ENCODE measurements at places on chromosomes 4 and X.

- no peak for DNase-seq
These were observed 1.3 kb downstream of the SPATA18 start for GRCh38 chr4:52052475-52052780.

DNA sequence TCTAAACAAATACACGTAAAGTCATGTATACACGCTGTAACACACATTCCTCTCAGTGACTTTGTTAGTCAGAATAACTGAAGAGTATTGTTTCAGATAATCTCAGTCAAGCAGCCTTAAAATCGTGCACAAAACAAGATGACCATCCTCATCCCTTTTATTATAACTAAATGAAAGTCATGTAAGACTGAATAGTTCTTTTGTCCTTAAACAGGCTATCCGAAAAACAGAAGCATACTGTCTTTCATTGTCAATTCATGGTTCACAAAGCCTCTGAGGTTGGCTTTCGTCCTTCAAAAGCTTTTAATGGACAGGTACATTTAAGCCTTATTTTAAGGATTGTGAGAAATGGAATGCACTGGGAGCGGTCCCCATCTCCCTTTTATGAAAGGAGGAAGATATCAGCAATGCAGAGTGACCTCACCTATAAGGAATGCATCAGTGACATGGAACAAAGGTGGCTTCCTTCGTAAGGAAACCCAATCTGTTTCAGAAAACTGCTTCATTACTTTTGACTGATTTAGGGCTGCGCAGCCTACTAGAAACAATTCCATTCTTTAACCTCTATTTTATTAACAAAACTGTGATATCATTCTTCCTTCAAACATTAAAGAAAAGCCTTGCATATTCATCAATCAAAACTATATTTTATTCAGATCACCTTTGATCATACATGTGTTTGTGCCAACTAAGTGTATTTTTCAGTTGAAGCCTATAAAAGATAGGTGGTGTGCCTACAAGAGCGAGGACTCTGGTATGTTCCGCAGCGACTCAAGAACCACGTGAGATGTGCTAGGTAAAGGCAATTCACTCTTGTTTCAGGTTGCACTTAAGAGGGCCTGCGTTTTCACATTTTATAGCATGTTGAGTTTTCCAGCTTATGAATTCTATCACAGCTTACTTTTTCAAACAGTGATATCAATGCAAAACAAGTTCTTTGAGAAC lies 19.2 kb downstream of the SH3RF1 start:
- peak; percentile 33 for DNase-seq

GRCh38 chrX:22163326-22163725 lies 109.4 kb upstream of the CBLL2 start:
- DNase-seq = no peak

- peak; percentile 4 for DNase-seq
These were observed 134.1 kb downstream of the OR13H1 start for GRCh38 chrX:131677655-131678628.

- DNase-seq = no peak
These were observed 154.5 kb upstream of the ANK2 start for GRCh38 chr4:112894951-112895350.

DNA sequence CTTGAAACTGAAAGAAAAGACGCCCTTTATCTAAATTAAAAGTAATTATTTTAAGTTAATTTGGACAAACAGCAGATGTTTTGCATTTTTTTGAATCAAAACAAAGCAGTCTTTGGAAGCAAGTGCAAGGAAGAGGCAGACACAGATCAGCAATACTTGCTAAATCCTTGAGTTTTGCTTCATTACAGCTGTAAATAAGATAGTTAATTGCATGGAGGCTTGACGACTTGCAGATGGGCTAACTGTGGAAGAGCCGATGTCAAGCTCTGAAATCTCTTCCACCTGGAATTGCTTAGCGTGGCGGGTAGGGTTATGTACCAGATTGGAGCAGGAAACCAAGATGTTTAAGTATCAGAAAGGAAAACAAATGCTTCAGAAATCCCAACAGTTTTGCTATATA lies 148.8 kb downstream of the POLA1 start:
- DNase-seq = no peak

- no peak for DNase-seq
These were observed 148.0 kb upstream of the SLC7A11 start for GRCh38 chr4:138389976-138390685.

DNA sequence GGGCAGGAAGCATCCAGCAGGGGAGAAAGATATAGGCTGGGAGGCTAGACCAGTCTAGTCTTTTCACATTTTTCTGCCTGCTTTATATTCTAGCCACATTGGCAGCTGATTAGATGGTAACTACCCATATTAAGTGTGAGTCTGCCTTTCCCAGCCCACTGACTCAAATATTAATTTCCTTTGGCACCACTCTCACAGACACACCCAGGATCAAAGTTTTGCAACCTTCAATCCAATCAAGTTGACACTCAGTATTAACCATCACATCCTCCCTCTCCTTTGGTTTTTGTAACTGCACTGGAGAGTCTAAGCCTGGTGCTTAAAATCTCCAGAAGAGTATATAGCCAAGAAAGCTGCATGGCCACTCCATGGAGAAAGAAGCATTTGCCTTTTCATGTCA lies 560.4 kb downstream of the GRXCR1 start:
- no peak for DNase-seq

DNA sequence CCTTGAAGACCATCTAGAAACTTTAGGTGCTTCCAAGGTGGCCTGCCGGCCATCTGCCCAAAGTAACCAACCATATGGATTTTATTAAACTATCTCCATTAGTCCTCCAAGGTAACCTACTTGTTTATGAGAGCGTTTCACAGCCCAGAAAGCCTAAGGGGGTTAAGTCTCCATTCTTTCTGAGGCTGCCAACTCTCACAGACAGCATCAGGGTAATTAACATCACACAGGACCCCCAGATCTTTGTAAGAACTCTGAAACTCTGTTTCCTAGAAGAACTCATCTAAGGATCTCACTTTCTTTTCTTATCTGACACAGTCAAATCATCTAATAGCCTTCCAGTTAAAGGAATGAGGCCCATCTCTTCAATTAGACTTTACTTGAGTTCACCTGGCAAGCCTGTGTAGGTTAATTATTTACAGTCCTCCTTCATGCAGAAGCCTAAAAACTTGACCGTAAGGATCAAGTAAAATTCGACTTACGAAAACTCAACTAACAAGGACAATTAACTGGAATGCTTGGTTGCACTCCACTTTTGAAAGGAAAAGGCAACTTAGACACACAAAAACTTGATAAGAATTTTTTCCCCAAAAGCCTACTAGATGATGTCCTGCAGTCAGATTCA lies 252.5 kb downstream of the GRIA3 start:
- DNase-seq = no peak

DNA sequence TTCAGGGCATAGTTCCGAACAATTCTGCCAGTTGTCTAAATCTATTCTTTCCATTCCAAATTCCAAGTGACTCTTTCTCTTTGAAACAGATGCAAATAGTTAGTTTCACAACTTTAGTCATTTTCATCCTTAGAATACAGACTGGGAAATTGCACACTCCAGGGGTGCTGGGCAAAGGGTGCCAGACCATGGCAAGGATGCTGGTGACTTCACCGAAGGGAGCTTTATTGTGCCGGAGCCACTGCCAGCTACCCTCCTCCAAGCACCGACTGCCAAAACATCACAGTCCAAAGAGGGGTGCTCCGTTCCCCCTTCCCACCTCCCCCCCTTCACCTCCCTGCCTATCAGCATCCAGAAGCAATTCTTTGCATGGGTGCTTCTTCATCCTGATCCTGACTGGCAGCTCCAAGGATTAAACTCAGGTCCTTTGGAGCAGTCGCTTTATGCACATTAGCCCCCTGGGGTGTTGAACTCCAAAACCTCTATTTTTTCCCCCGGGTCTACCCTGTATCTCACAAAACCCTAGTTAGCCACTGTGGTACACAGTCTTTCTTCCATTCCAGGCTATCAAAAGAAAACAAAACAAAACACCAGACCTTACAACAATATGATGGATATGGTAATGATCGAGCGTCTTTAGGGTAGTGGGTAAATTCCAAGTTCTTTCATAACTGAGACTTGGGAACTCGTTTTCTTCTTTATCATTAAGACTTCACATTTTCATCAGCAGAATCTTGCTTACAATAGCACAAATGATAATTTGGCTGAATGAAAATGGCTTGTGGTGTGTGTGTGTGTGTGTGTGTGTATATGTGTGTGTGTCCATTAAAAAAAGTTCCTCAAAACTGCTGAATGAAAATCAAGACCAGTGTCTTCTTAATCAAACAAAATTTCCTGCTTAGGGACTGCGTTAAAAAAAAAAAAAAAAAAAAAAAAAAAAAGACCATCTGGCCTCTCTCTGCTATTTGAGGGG lies 28.7 kb downstream of the MID1 start:
- DNase-seq = no peak

DNA sequence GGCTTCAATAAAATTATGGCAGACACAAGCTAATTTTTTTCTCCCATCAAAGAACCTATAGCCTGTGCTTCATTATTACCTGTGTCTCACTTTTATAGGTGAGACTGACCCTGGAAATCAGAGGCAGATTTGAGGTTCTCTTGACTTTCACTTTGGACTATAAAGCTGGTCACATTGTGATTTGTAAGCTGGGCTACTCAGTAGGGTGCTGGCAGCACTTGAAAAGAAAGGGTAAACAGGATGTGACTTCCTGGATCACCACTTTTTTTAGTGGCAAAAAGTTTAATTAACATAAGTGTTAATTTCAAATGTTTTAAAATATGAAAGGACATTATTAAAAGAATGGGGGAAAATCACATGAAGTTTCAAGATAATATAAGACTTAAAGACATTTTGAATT lies 50.6 kb upstream of the GATB start:
- no peak for DNase-seq

- DNase-seq = no peak
These were observed 60.6 kb downstream of the PHOX2B start for GRCh38 chr4:41687971-41688370.

GRCh38 chr4:55398461-55398860 lies 2.7 kb downstream of the TMEM165 start:
- DNase-seq = peak; percentile 34

DNA sequence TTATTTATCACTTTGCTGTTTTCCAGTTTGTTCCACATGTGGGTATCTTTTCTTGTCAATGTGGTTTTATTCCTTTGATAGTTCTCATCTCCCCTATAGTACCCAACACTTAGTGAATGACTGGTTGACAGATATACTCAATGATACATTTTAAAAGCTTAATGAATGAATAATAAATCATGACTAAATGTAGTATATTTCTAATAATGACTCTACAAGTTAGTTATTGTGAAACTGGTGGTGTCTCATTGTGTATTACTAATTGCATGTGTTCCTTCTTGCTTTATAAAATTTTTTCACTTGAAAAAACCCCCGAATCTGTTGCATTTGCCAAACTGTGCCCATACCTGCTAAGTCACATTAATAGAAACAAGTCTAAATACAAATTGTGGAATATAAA lies 95.4 kb downstream of the MBNL3 start:
- DNase-seq = no peak

- DNase-seq = peak; percentile 62
These were observed 21.4 kb upstream of the SCRG1 start for GRCh38 chr4:173420324-173420752.

GRCh38 chrX:130100180-130100579 lies 10.1 kb downstream of the ELF4 start:
- no peak for DNase-seq

DNA sequence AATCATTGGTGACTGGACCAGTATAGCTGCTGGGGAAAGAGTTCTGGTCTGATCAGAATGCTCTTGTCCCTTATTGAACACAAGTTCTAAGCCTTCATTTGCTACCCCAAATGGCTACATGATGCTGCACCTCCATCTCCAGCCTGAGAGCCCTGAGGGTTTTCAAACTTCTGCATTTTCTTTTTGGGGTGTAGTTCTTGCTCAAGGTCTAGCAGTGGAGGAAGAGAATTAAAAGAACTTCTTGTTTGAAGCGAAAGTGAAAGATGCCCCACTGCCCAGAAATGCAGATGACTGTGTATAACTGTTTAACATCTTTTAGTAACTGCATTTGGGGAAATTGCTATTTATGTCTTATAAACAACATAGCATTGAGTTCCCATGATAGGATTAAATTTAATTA lies 38.5 kb downstream of the LAMTOR3 start:
- peak; percentile 52 for DNase-seq

DNA sequence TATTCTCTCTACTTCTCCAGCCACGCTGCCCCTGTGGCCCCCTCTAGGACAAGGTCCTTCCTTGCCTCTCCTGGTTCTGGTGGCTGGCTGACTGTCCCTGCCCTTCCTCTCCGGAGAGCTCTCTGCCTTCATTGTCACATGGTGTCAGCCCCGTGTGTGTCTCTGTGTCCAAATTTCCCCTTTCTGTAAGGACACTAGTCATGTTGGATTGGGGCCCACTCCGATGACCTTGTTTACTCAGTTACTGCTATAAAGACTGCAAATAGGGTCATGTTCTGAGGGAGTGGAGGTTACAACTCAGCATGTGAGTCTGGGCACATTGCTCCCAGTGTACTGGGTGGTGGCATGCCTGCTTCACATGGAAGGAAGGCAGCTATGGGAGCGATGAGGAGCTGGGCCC lies 129.5 kb upstream of the PSAPL1 start:
- no peak for DNase-seq

DNA sequence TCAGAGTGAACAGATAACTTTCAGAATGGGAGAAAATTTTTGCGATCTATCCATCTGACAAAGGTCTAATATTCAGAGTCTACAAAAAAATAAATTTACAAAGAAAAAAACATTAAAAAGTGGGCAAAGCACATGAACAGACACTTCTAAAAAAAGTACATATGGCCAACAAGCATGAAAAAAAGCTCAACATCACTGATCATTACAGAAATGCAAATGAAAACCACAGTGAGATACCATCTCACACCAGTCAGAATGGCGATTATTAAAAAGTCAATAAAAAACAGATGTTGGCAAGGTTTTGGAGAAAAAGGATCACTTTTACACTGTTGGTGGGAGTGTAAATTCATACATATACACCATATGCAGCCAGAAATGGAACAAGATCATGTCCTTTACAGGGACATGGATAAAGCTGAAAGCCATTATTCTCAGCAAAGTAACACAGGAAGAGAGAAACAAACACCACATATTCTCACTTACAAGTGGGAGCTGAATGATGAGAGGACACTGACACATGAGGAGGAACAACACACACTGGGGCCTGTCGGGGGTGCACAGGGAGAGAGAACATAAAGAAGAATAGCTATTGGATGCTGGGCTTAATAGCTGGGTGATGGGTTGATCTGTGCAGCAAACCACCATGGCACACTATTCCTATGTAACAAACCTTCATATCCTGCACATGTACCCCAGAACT lies 41.6 kb upstream of the ITM2A start:
- DNase-seq = no peak

DNA sequence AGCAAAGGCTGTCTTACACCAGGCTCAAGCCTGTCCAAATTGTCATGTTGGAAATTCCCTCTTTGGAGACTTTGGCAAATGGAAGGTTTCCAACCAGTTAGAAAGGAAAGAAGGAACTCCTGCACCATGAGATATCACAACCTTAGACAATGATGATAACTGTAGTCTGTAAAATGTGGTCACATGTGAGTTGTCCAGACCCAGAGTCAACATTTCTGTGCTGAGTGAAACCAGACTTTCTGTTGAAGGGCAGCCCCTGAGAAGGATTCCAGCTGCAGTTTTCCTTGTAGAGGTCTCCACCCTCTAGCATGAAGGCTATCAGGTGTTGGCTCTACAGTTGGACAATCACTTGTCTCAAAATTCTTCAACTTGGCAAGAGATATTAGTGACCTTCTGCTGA lies 82.4 kb downstream of the SOX3 start:
- no peak for DNase-seq

Measured in globus pallidus (tissue), 1 donor.